Thyroid gland (tissue), 4 donors: ENCODE measurements at places on chromosomes 12 and 14.
A peak's percentile ranks its signal among the peaks of the same experiment; 100 is the strongest.

DNA sequence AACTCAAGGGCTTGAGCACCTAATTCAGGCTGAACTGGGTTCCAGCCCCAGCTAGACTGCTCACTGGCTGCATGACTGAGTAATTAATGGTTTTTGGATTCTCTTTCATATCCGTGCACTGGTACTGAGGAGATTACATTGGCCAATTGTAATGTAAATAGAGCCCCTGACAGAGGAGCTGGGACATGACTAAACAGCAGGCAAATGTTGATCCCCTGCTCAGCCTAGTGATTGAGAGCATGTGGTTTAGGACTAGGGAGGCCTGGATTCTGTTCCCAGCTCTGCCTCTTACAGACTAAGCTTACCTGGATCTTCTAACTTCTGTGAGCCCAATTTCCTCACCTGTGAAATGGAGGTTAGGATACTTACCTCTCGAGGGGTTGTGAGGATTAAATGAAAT is 204.3 kb downstream of the ESR2 start:
- DNase-seq: no peak

- no peak for DNase-seq
Measured at GRCh38 chr14:24052656-24053547, 1.1 kb downstream of the CARMIL3 start.

- DNase-seq: no peak
Measured at GRCh38 chr14:59116984-59117415, 71.5 kb upstream of the DAAM1 start.

GRCh38 chr12:71662849-71663560 is 643 bp downstream of the ZFC3H1 start:
- DNase-seq: peak; percentile 50

DNA sequence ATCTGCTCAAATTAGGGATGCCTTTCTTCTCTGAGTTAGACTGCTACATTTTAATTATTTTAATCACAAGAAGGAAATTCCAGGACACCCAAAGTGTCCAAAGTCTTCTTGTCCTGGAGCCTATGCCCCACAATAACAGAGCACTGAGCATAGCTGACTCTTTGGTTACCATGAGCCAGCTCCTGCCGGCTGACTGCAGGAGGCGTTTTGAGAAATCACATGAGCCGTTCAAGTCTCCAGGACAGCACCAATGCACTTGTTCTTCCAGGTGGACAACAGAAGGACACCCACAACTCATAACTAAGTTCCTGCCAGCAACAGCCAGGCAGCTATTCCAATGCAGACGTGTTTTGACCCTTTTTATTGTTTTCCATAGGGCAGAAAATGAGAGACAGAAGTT is 46.0 kb upstream of the SRSF5 start:
- peak; percentile 59 for DNase-seq

GRCh38 chr12:106275458-106275857 is 27.1 kb upstream of the TCP11L2 start:
- DNase-seq: no peak

- no peak for DNase-seq
Measured at GRCh38 chr14:96393071-96393691, 1.3 kb downstream of the AK7 start.

- no peak for DNase-seq
Measured at GRCh38 chr12:8678661-8679111, 16.1 kb upstream of the MFAP5 start.

DNA sequence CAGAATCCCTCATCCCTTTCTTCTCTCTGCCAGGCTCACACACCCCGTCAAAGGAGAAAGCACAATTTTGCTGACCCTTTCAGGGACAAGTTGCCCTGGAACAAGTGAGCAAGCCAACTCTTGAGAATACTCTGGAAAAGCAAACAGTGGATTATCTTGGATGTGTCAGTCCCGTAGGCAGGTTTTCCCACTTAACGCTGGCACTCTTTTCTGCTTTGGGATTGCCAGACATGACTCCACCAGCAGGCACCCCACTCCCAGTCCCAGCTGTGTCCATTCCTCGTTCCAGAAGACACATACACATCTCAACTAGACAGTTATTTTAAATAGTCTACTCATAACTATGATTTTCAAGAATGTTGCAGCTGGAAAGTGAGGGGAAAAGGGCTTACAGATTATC is 145.5 kb upstream of the CDKN3 start:
- no peak for DNase-seq

- no peak for DNase-seq
Measured at GRCh38 chr12:1188016-1188415, 197.0 kb downstream of the ERC1 start.

GRCh38 chr12:55925870-55926737 is 1.6 kb downstream of the PYM1 start:
- DNase-seq: no peak
